ENCODE measurements at places on chromosomes 2 and 18.
A peak's percentile ranks its signal among the peaks of the same experiment; 100 is the strongest.

- DNase-seq = no peak
Observed at GRCh38 chr18:36066686-36067054, 689 bp downstream of the RPRD1A start.

GRCh38 chr2:30371772-30372373, 75.2 kb upstream of the LCLAT1 start:
- DNase-seq = peak; percentile 49

GRCh38 chr18:51100385-51101120, 70.5 kb downstream of the SMAD4 start:
- DNase-seq = no peak

DNA sequence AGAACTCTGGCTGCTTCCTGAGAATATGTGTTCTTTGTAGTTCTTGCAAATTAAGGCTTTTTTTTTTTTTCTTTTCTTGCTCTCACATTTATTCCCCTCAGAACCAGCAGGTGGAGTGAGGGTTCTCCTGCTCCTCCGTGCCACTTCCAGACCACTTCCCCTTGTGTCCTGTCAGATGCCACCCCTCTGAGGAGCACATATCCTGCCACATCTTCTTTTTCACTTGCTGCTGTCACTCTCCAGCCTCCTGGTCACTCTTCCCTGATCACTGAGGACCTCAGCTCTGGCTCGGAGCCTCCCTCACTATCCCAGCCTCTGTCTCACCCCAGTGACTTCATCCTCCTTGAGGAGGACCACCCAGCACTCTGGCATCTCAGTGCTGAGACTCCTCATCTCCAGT, 100.5 kb downstream of the TACR1 start:
- DNase-seq = no peak

DNA sequence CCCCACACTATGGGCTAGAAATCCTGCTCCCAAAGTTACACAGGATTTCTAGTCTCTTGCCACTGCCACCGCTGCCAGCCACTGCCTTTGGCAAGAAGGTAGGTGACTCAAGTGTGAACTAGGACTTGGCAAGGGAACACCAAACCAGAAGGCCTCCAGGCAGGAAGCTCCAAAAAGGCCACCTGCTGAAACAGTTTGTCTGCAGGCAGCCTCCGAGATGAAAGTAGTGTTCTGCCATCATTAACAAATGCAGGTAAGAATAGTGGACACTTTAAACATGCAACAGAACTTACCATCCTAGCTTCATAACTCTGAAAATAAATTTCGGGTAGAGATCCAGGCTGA, 3.9 kb downstream of the ANKRD44 start:
- no peak for DNase-seq

DNA sequence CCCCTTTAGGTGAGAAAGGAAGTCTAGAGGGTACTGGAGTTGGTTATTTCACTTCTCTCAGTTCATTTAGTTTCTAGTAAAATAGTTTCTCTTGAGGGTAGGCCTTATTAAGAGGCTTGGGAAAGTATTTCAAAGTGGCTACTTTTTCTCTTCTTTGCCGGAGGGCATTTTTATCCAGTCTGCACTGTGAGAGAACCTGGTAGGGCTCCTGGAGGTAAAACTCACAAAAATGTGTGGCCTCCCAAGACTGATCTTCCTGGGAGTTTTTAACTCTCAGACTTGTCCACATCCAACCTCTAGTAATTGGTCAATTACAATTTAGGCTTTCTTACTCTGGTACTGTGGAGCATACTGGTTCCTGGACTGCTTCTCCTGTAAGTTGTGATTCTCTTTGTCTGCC, 28.0 kb downstream of the EHBP1 start:
- DNase-seq = no peak

GRCh38 chr2:65602603-65603235, 170.3 kb upstream of the SPRED2 start:
- DNase-seq = no peak

DNA sequence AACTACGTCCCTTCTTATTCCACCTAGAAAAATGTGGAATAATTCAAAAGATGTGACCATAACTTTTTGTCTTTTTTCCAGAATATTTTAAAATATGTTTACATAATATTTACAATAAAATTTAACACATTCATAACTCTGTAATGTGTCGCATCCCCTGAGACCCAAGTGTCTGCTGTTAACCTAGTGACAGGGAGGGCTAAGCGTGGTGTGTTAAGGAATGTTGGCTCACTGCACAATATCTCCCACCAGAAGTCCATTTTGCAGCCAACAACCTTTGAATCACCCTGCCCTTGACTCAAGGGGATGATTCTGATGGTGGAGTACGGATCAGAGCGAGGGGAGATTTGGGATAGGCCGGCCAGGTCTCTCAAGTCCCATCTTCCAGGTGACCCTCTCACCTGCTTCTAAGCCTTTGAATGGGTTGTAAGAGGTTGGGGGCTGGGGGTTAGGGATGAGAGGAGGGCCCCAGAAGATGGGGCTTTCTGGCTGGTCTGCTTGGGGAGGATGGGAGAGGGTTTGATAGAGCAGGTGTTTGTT, 43.3 kb downstream of the SERTAD2 start:
- DNase-seq = no peak

DNA sequence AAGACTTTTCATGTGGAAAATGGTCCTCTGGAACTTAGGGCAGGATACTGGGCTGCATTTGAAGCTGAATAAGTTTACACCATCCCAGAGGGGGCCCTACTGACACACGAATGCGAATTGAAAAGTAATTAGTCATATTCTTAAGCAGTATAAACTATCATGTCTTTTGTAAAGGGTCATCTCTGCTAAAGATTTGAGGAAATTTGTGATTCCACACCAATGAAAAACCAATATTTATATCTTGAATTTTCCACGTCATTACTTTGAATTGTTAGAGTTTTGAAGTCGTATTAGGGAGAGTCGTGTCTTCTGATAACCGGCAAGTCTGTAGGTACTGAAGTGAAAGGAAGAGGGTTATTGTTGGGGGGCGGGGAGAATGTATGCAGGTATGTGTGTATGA, 4.1 kb upstream of the OTX1 start:
- DNase-seq = no peak

GRCh38 chr2:37550190-37550589, 121.3 kb downstream of the CDC42EP3 start:
- DNase-seq = no peak

GRCh38 chr2:232562515-232563151, 12.1 kb downstream of the EIF4E2 start:
- no peak for DNase-seq

DNA sequence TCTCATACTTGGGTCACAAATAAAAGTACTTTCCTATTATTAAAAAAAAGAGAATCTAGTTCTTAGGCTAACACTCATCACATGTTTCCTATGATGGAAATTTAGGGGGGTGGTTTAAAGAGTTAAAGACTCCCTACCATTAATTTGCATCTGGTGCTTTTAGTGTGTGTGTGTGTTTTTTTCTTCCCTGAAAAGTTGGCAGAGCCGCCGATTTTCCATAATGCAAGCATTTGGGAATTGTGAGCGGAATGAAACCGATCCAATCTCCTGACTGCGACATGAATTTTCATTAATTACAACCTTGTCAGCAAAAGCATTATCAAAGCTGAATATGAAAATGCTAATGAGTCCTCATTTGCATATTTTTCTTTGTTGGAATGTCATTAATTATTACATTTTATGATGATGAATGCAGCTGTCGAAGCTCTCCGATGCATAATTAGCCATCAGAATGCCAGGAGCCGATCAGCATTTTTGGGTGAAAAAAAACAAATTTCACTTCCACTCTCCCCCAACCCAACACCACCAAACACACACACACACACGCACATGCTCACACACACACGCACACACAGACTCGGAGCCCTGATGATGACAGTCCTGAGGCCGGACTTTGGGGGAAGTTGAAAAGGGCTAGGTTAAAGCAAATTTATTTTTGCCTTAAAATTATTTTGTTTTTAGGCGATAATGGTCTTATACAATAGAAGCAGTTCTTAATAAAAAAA, 165.4 kb downstream of the TCF4 start:
- DNase-seq = no peak

DNA sequence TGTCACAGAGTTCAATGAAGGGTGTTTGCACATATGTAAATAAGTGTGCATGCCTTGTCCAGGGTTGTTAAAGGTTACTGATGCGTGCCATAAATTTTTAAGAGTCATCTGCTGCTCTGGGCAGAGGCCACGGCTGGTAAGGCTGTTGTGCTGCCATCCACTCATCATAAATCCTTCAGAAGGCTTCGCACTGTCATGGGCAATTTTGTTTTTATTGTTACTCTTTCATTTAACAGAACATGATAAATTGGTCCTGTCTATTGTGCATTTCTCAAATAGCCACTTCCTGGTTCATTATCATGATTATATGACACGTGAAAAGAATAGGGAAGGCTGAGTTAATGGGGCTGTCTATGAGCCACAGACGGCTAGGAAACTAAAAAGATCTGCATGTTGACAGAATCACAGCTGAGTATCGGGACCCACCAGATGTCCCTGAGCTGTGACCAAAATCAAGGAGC, 634.3 kb upstream of the SOX11 start:
- DNase-seq = no peak

DNA sequence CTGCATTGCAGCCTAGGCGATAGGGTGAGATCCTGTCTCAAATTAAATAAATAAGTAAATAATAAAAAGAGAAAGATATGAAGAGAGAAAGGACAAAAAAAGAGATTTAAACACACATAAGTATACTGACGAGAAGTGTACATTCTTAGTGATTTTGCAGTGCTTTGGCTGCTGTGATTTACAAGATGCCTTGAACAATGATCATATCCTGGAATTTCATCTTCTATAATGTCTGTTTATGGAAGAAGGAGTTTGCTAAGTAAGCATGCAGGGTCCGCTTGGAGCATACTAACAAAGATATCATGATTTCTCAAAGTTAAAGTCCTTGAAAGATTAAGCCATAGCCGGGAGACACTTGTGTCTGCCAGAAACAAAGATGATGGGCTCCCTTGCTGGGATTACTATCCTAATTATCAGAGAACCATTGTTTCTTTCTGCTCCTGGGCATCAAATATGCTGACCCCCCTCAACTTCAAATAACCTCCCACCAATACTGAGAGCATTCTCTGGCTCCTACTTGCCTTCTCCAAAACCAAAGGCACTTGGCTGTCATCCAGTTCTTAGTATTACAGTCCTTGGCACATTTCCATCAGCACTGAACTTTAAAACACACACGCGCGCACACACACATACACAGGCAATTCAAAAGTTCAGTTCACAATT, 47.5 kb upstream of the STAM2 start:
- no peak for DNase-seq

GRCh38 chr2:237663517-237664110, 36.2 kb downstream of the LRRFIP1 start:
- no peak for DNase-seq

- DNase-seq = no peak
Observed at GRCh38 chr2:180279581-180279980, 272.5 kb upstream of the CWC22 start.

GRCh38 chr2:235244255-235245220, 249.3 kb upstream of the AGAP1 start:
- no peak for DNase-seq

DNA sequence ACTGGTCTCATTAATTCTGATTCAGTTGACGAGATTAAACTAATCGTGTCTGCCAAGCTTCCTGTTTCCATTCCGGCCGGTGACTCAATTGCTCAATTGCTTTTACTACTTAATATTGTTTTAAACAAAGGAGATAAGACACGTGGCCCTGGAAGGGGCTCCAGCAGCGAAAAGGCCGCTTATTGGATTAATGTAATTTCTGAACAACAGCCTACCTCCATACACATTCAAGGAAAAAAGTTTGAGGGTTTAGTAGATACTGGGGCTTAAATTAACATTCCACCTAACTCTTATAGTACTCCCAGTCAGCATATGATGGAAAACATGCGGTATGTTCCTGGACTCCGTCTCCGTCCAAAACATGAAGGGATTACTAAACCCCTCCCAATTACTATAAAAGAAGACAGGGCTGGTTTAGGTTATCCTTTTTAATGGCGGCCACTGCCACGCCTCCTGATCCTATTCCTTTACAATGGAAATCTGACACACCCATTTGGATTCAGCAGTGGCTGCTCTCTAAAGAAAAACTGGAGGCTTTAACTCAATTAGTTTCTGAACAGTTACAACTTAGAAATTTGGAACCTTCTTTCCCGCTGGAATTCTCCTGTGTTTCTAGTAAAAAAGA, 27.1 kb downstream of the VPS54 start:
- no peak for DNase-seq

Measured in activated CD8-positive, alpha-beta memory T cell treated with anti-CD3 and anti-CD28 coated beads, Interleukin-2, amount 50 U/mL, for 48 hours (primary cell).